ENCODE measurements at places on chromosomes 6 and 20.

DNA sequence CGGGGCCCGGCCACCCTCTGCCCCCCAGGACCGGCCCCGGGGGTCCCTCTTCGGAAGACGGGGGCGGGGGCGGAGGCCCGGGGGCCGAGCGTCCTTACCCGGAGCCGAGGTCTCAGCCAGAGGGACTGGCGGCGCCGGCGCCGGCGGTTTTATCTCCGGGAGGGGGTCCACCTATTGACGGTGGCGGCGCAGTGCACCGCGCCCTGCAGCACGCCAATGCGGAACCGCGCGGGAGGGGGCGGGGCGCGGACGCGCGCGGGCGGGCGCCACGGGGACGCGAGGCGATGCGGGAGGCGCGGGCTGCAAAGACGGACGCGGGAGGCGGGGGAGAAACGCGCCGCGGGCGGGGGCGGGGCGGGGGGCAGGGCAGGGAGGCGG lies at the start of gene EEF1A2:
Gene EEF1A2 (minus strand): TSS at position 124 of the 378 bp plus-strand sequence. CDS start 1,320 bp downstream, outside the sequence.
- no peak for DNase-seq

GRCh38 chr6:156719720-156720563 lies 57.2 kb upstream of the ARID1B start:
- DNase-seq = peak; percentile 94

- peak; percentile 80 for DNase-seq
Measured at GRCh38 chr20:18428490-18429173, 38.2 kb downstream of the DZANK1 start.

DNA sequence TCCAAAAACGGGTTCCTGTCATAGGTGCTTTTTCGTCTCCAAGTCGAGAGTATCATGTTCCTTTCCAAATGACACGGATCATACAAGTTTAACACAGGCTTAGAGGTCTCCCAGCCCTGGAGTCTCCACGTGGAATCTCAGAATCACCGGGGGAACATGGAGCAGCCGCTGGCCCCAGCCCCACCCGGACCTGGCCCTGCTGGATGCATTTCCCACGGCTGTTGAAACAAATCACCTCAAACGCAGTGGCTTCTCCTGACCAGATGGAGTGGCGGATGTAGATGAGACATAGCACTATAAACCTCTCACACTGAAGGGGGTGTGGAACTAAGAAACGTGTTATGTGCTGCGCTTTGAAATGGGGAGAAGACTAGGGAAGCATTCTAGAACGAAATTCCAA lies 70.0 kb upstream of the FRMD1 start:
- DNase-seq = no peak

DNA sequence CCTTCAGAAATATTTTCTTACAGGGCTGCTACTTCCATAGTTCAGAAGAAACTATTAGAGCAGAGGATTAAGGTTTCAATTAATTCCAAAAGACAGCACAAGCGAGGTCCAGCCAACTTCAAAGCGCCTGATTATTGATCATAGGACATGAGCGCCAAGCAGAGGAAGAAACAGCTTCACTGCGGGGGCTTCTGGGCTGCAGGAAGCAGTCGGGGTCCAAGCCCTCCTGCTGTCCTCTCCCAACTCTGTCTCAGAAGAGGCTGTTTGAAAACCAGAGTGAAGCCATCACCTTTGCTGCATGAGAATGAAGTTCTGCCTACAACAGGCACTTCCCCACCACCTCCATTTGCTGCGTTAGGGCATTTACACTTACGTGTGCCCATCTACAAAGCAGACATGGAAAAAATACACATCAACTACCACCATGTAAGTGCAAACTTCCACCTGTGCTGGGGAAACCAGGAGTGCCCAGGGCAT lies 23.9 kb downstream of the SUMO4 start:
- DNase-seq = no peak

GRCh38 chr6:41965429-41966213 lies 24.0 kb upstream of the CCND3 start:
- DNase-seq = no peak

DNA sequence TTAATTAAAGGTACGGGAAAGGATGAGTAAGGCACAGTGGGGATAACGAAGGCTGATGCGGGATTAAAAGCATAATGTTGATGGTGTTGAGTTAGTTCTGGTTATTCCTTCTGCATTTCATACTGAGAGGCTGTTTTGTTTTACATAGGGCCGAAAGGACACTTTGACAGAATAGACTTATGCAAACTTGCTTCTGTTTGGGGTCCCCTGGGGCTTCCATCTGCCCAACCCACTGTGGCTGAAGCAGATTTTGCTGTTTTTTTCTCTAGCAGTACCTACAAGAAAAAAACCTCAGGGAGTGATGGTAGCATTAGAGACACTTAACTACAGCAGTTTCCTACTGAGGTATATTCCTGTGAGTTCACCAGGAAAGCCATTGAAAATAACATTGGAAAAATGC lies 136.1 kb upstream of the SUPT3H start:
- DNase-seq = no peak

DNA sequence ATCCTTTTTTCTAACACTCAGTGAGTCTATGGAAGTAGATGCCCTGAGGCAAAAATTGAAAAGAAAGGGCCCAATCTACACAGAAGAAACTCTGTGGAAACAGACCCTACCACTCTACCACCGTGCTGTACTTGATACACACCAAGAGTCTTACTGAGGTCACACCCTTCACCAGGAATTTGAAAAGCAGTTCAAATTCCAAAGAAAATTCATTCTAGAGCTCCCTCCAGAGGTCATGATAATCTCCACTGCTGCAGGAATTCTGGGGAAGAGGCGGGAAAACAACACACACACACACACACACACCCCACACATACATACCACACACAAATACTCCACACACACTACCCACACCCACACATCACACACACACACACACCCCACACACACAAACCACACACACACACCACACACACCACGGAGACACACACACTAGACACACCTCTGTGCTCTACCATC lies 336.8 kb downstream of the HDGFL1 start:
- DNase-seq = peak; percentile 69

- no peak for DNase-seq
Measured at GRCh38 chr20:21511850-21512633, 1.8 kb downstream of the NKX2-2 start.
